ENCODE measurements at places on chromosomes 4 and X.
A peak's percentile ranks its signal among the peaks of the same experiment; 100 is the strongest.

DNA sequence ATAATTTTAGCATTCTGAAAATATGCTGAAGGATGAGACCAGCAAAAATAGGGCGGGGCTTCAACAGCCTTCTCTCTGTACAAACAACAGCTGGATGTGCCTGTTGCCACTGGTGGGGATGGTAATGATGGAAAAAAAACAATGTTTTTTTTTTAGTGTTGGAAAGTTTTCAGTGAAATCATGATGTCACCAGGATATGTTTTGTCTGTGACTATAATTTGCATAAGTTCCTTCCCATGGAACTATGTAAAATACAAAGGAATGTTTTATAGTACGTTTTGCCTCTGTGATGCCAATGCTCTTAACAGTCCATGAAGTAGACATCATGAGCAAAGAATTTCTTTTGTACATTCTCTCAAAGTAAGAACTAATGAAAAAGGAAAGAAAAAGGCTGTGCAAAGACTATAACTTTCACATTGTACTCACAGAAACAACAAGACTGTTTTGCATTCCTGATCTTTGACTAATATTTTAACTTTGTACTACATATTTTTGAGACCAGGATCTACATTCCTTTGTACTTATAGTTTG, 589.7 kb downstream of the SPRY1 start:
- DNase-seq: no peak

GRCh38 chr4:141473952-141474351, 162.4 kb upstream of the IL15 start:
- DNase-seq: no peak

- DNase-seq: peak; percentile 67
Measured at GRCh38 chr4:25861951-25862410, 807 bp downstream of the SEL1L3 start.

GRCh38 chr4:134668237-134668636, 466.6 kb upstream of the PABPC4L start:
- peak; percentile 23 for DNase-seq

- DNase-seq: peak; percentile 43
Measured at GRCh38 chr4:82891707-82892466, 934 bp upstream of the SEC31A start.

DNA sequence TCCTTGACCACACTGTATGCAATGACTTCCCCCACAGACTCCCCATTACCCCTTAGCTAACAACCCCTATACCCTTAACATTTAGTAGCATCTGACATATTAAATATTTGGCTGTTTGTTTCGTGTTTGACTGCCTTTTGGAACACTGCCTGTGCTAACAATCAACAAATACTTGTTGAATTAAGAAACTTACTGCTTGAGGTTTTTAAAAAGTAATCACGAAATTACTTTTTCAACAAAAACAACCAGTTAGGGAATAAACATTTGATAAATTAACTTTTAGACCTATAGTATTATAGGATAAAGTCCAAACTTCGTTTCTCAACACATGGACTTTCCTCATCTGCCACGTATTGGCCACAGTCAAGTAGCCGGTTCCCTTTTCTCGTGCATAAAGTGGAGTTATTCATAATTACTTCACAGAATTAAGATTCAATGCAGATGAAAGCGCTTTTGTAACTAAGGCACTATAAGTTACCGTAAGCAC, 555 bp upstream of the ELMOD2 start:
- DNase-seq: no peak

Data from DMS53 (cell line).